Gastroesophageal sphincter (tissue), 4 donors: ENCODE measurements at places on chromosomes 12 and 14. TPM values are rescaled to one million over a fixed set of nuclear protein-coding genes. Genes with fewer than 3 reads are reported as not detected.
A peak's percentile ranks its signal among the peaks of the same experiment; 100 is the strongest.

GRCh38 chr14:30790827-30791226 is 83.5 kb upstream of the COCH start:
- ATAC-seq: no peak

GRCh38 chr12:18476861-18477260 is 215.5 kb downstream of the PIK3C2G start:
- peak; percentile 69 for ATAC-seq

DNA sequence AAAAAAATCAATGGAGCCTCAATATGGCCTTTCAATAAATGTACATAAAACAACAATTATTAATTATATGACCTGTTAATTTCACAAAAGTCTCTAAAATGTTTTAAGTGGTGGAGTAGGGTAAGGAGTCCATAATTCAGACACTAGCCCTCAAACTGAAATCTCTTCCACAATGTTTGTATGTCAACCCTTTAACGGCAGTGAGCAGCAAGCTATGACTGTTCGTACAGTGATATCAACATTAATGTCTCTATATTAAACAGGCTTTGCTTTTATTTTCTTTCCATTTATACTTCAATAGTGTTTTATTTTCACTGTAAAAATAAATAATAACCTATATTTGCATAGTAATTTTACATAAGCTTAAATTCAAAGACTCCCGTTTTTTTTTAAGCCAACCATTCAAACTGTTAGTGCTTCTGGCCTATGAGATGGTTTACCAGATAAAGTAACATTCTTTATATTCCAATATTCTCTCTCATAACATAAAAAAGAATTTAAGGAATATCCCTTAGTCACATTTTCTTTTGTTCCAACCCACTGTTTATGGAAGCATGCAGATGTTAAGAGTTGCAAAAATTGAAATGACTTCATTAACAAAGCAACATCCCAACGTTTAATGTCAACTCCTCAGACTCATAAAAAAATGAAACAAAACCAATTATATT is 2.3 kb downstream of the CDK17 start:
- no peak for ATAC-seq

DNA sequence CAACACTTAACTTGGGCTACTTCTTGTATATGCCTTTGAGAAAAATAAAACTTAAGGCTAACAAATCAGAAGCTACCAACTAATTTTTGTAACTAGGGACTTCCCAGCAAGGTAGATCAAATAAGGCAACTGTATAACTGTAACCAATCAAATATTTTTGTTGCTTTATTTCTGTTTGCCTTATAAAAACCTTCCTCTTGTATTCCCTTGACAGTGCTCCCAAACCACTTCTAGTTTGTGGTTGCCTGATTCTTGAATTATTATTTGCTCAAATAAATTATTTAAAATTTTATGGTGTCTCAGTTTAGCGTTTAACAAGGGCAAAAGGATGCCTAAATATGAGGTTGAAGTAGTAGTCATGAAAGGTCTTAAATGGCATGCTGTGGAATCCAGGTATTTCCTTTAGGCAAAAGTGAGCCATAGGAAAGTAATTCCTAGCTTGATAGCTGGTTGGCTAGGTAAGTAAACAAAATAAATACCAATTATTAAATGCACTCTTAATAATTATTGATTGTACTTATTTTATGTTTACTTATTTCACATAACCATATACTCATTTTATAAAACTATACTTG is 632.6 kb downstream of the RPL10L start:
- ATAC-seq: no peak

GRCh38 chr12:46266869-46267574 is 1.8 kb downstream of the SLC38A1 start:
- ATAC-seq: peak; percentile 31

- ATAC-seq: no peak
Measured at GRCh38 chr12:49680075-49680474, 27.1 kb downstream of the FMNL3 start.

- no peak for ATAC-seq
Measured at GRCh38 chr12:46391630-46392029, 19.1 kb upstream of the SLC38A2 start.

GRCh38 chr14:100523131-100523842 is 63.9 kb downstream of the BEGAIN start:
- ATAC-seq: no peak

DNA sequence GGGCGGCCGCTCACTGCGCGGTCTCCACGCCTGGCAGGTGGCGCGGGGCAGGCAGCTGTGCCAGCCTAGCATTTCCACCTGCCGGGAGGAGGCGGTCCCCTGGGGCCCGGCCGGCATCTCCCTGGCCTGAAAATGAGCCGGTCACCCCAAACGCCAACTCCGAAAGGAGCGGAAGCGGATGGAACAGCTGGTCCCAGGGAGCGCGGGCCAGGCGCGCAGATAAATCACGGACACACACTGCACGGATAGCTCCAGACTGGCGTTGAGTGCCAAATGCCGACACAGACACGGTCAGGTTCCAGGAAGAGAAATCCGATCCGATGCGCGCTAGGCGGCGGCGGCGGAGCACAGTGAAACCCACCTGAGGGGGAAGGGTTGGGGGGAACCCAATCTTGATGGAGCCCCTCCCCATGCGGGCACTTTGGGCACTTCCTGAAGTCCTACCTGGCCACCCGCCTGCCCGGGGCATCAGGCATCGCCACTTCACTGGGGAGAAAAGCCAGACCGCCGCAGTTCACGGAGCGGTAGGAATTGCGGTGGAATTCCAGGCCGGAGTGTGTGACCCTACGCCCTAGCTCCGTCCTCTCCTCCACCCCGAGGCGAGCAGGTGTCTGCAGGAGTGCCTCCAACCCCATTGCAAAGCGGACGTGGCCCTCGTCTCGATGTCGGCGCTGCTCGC is 624 bp upstream of the PLEKHD1 start:
- peak; percentile 59 for ATAC-seq

DNA sequence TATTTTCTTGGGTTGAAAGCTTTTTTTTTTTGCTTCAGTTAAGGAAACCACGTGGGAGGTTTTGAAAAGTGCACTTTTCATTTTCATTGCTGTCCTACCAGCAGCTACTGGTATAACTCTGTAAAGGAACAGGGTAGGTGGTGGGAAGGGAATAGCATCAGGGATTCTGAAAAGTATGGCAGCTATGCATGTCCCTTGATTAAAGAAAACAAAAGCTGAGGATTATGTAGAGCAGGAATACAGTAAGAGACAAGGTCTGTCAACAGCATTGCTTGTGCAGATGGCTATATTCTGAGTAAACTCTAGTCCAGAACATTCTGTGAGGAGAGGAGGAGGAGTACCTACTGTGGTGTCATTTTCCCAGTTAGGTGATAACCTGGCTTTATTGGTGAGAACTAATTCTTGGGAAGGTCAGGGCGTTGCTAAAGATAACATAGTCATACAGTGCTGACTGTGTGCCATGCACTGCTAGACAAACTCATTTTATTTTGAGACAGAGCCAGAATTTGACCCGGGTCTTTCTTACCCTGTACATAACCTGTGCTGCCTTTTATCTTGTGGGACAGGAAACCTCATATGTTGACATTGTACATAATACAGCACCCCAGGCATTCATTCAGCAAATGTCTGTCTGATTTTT is 80.3 kb upstream of the TRAF3 start:
- ATAC-seq: no peak

DNA sequence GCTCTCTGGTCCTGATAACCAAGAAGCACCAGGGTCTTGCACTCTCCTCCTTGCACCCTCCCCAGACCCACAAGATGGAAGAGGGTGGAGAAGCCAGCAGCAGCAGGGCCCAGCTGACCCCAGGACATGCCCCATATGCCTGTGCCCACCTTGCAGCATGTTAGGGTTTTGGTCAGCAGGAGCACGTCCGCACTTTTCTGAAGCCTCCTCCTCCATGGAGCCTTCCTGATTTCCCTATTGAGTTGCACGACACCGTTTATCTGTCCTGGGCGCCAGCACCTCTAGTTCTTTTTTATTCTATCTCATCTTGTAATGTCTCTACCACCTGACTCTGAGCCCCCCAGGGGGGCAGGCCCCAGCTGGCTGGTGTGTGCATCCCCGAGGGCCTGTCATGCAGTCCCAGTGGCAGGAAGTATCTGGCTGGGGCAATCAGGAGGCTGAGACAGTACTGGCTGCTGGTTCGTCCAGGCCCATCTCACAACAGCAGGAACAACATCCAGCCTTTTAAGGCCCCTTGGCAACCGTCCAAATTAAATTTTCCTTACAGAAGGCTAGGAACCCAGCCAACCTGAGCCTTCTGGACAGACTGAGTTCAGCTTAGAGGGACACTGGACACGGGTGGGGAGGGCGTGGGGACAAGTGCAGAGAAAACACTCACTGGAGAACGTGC is 39.6 kb downstream of the CCDC85C start:
- peak; percentile 58 for ATAC-seq

- no peak for ATAC-seq
Measured at GRCh38 chr12:100574187-100575074, 947 bp downstream of the GAS2L3 start.

GRCh38 chr14:74296037-74296467 is 6.7 kb downstream of the ABCD4 start:
- no peak for ATAC-seq

DNA sequence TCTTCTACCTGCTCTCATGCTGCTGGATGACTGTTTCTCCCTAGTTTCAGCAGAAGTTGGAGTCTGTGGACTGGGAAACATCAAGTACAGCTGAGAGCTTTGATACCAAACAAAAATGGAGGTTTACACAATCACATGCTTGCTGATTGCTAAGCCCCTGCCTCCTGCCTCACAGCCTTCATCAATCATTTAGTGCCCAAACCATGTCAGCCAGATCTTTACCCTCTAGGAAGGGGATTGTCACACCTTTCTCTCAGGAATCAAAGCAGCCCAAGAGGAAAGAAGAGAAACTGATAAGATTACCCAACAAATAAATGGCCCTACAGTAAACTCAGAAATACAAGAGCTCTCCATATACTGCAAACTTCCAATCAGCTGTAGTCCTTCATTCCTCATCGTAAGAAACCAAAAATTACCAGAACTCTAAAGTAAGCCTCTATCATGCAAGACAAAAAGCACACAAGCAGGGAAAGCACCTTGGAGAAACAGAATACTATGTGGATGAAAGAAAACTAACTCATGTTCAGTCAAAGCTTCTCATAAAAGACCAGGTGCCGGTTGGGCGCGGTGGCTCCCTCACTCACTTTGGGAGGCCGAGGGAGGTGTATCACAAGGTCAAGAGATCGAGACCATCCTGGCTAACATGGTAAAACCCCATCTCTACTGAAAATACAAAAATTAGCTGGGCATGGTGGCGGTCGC is 63.6 kb upstream of the RESF1 start:
- no peak for ATAC-seq

- ATAC-seq: no peak
Measured at GRCh38 chr12:68450947-68451260, 118.7 kb upstream of the MDM1 start.

DNA sequence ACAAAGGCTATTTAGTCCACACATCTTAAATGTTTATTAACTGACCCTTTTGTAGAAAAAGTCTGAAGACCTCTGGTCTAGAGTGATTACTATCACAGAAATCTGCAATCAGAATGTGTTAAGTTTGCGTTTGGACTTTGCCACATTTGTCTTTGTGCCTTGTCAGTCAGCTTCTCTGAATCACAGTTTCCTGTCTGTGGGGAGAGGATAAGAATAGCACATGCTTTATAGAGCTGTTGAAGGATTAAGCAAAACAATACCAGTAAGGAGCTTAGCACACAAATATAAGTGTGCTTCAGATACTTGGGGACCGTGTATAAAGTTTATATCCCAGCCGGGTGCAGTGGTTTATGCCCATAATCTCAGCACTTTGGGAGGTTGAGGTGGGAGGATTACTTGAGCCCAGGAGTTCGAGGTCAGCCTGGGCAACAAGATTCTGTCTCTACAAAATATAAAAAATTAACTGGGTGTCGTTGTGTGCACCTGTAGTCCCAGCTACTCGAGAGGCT is 63.0 kb upstream of the BTG1 start:
- ATAC-seq: peak; percentile 46

The SCARB1 gene
- total RNA-seq: 11.4 TPM

The CEBPE gene
- not detected for total RNA-seq

The PLBD1 gene
- total RNA-seq: 6.8 TPM

The CYP27B1 gene
- 0.31 TPM for total RNA-seq

The SIX6 gene
- total RNA-seq: not detected

The MGAT4C gene
- total RNA-seq: 0.15 TPM

The GALNT9 gene
- not detected for total RNA-seq

The RNASE12 gene
- total RNA-seq: not detected

The ST8SIA1 gene
- total RNA-seq: 9.4 TPM

The INSM2 gene
- total RNA-seq: not detected

The ZNF891 gene
- 5.1 TPM for total RNA-seq

The NRL gene
- 5.0 TPM for total RNA-seq
